ENCODE measurements at places on chromosomes 3 and 15.

- no peak for DNase-seq
Measured at GRCh38 chr3:123444744-123445143, 4.1 kb downstream of the ADCY5 start.

DNA sequence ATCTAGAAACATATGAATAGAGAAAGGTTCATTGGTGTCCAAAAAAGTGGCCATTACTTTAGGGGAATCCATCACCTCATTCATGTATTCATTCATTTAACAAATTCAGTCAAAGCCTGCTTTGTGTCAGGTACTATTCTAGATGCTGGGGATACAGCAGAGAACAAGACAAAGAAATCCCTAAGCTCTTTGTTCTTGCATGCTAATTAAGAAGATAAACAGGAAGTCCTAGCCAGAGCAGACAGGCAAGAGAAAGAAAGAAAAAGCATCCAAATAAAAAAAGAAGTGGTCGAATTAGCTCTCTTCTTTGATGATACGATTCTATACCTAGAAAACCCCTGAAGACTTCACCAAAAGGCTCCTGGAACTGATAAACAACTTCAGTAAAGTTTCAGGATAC lies 12.4 kb upstream of the ZMAT3 start:
- DNase-seq = no peak

- peak; percentile 66 for DNase-seq
Measured at GRCh38 chr15:72312605-72313447, 7.1 kb downstream of the CELF6 start.

DNA sequence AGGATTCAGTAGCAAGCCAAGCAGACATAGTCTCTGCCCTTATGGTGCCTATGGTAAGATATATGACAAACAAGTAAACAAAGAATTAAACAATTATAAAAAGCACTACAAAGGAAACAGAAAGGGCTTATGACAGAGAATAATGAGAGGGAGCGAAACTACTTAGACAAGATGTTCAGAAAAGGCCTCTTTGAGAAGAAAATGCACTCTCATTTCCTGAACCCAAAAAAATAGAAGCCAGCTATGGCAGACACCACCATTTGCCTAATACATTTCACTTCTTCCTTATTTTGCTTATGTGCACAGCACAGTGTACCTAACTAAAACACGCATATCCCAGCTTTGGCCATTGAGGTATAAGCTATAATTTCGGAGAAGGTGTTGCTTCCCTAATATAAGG lies 465.5 kb upstream of the PPP2R3A start:
- no peak for DNase-seq

DNA sequence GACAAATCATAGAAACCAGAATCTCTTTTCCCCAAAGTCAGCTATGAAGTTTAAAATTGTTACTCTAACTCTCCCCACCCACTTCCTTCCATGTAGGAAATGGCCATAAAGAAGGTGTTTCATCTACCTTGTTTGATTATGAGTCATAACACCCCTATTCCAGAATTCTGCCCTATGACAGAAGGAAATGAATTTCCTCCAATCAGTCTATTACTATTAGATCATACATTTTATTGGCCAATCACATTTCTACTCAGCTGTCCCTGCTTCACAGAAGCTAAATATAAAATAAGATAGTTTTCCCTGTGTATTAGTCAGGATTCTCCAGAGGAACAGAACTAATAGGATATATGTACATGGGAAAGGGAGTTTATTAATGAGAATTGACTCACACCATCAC lies 102.1 kb downstream of the TGFBR2 start:
- DNase-seq = no peak

DNA sequence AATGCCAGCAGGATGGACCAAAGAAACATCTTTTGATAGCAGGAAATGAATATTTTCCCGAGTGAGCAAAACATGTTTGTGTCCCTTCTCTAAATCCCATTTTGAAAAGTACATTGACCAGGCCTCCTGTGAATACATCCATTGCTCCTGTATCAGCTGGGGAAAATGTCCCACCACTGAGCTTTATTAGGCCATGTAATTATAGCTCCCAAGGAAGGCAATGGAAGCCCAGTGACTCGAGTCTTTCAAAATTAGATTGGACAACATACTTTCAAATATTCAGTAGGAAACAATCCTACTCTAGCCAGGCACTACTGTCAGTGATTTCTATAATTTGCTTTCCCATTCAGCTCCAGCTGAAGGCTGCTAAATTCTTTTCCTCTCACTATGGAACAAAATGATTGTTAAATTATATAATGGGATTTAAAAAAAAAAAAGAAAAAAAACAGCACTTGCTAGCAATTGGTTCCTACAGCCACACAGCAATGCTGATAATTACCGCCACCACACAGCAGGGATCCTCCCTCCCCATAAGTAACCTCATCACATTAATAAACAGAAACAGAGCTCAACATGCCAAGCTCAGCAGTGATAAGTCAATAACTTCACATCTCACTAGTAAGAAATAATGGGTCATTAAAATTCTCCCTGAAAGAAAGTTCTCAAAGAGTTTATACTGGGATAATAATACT lies 172.4 kb upstream of the SLC2A2 start:
- no peak for DNase-seq

DNA sequence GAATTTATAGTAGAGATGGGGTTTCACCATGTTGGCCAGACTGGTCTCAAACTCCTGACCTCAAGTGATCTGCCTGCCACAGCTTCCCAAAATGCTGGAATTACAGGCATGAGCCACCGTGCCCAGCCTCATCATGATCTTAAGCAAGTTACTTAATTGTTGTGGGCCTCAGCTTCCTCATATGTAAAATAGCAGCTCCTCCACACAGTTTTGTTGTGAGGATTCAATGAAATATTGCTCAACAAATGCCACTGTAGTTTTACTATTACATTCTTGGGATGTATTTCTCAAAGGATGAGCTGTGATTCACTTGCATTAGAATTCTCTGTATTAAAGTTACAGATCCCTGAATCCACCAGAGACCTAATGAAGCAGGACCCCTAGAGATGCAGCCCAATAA lies 168.8 kb downstream of the ADAMTS9 start:
- no peak for DNase-seq

GRCh38 chr15:62994975-62995681 lies 47.4 kb upstream of the TPM1 start:
- no peak for DNase-seq
